ENCODE measurements at places on chromosomes 5 and 9. TPM values are rescaled to one million over a fixed set of nuclear protein-coding genes. Genes with fewer than 3 reads are reported as not detected.

The PGM5 gene
- 108 TPM for total RNA-seq

The CCNI2 gene
- 0.06 TPM for total RNA-seq

The PHF24 gene
- total RNA-seq: not detected

The SPATA31C1 gene
- not detected for total RNA-seq

The CARD9 gene
- 0.16 TPM for total RNA-seq

The KCNV2 gene
- total RNA-seq: not detected

The PRRC2B gene
- total RNA-seq: 108 TPM

The APBA1 gene
- 33.0 TPM for total RNA-seq

The OTP gene
- total RNA-seq: not detected

The AIF1L gene
- 17.4 TPM for total RNA-seq

The C9 gene
- total RNA-seq: 0.57 TPM

The APC gene
- total RNA-seq: 33.0 TPM
